ENCODE measurements at places on chromosomes 11 and 22. TPM values are rescaled to one million over a fixed set of nuclear protein-coding genes. Genes with fewer than 3 reads are reported as not detected.
A peak's percentile ranks its signal among the peaks of the same experiment; 100 is the strongest.

Gene OR10A2
- polyA plus RNA-seq = not detected

Gene POLA2
- 4.3 TPM for polyA plus RNA-seq

Gene CST6
- polyA plus RNA-seq = 6.3 TPM

Gene SPON1
- polyA plus RNA-seq = 1.6 TPM

DNA sequence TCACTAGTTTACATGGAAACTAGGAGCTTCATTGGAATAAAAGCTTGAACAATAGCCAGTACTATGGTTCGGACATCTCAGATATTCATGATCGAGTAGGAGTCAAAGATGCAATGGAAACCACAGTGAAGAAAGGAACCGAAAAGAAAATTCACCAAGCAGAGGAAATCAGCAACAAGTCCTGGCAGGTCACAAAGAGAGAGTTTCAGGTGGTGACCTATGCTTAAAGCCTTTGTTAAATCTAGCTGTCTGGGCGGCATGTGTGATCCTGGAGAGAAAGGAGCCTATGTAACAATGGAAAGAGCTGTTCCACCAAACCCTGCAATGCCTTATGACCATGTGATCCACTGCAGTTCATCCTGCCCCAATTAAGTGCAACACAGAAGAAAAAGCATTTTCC, 68.9 kb upstream of the POU2AF2 start:
- no peak for DNase-seq
- no peak overlapping the region for H3K4me3 ChIP-seq
- no peaks in the 10 kb centered on the region for H3K4me1 ChIP-seq
- no peak overlapping the region for H3K27ac ChIP-seq
- no peaks in the 10 kb centered on the region for H3K27me3 ChIP-seq
- H3K36me3 ChIP-seq = no peaks in the 10 kb centered on the region

GRCh38 chr11:3225826-3226750, 6.1 kb downstream of the MRGPRE start:
- H3K4me1 ChIP-seq = no peaks in the 10 kb centered on the region
- H3K4me3 ChIP-seq = no peak overlapping the region
- H3K27me3 ChIP-seq = peaks cover 15% of the 10 kb centered on the region
- H3K27ac ChIP-seq = no peak overlapping the region
- H3K36me3 ChIP-seq = no peaks in the 10 kb centered on the region
- no peak for DNase-seq

- no peak for DNase-seq
- no peaks in the 10 kb centered on the region for H3K27me3 ChIP-seq
- H3K27ac ChIP-seq = no peak overlapping the region
Observed at GRCh38 chr11:12525466-12526055, 148.2 kb downstream of the PARVA start.

DNA sequence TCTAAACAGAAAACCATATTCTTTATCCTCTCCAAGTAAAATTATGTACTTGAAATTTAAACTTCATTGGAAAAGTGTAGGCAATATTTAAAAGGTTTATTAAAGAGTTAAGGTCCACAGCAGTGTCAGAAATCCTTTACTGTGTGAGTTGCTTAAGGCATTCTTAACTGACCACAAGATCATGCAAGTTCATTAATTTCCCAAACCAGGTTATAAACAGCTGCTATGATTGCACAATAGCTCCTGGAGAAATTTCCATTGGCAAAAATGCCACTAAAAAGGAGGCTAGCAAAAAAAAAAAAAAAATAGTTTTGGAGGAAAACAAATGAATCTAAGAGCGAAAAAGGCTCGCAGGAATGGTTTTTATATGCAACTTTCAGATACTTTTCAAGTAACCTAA, 106.2 kb downstream of the ETS1 start:
- H3K4me3 ChIP-seq = no peak overlapping the region
- H3K36me3 ChIP-seq = peaks cover 29% of the 10 kb centered on the region
- peak overlapping the region; percentile 80 for H3K27ac ChIP-seq
- peaks cover 90% of the 10 kb centered on the region for H3K4me1 ChIP-seq
- no peaks in the 10 kb centered on the region for H3K27me3 ChIP-seq
